Stimulated activated CD4-positive, alpha-beta T cell treated with anti-CD3 and anti-CD28 coated beads, Interleukin-12 subunit alpha, Interleukin-12 subunit beta, amount 100 ng/mL, for 48 hours (primary cell): ENCODE measurements at places on chromosomes 3 and 15.

DNA sequence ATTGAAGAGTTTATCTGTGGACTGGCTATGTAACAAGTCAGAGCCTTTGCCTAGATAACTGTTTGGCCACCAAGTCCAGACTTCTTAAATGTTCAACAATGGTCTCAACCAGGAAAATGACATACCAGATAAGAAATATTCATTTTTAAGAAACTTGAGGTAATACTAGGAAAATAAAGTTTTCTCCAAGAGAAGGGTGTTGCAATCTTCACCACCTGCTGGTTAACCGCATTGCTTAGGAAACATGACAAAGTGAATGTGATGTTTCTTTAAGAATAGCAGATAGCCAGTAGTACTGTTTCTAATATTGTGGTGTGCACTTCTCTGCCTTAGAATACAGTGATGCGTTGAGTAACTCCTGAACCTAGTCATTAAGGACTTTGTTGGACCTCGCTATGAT is 321.5 kb upstream of the CADM2 start:
- no peak for DNase-seq

- no peak for DNase-seq
Measured at GRCh38 chr3:119069725-119070124, 35.1 kb upstream of the IGSF11 start.

DNA sequence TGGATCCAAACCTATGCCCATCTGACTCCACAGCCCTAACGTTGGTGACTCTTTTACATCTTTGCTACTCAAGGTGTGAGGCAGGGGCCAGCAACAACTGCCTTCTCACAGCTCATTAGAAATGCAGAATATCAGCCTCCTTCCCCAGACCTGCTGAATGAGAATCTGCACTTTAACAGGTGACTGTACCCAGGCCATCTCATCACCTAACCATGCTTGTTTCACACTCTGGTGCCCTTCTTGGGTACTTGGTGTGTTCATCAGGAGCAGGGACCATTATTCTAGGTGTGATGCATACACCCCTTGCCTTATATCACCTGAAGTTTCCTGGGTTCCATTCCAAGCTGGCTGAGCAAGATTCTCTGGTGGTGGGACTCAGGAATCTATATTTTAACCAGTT is 196.3 kb upstream of the LMCD1 start:
- no peak for DNase-seq

GRCh38 chr3:179871782-179872181 is 165.0 kb downstream of the PEX5L start:
- no peak for DNase-seq

- DNase-seq: no peak
Measured at GRCh38 chr15:43958861-43959330, 132.1 kb downstream of the WDR76 start.
